ENCODE measurements at places on chromosomes 7 and 10.

DNA sequence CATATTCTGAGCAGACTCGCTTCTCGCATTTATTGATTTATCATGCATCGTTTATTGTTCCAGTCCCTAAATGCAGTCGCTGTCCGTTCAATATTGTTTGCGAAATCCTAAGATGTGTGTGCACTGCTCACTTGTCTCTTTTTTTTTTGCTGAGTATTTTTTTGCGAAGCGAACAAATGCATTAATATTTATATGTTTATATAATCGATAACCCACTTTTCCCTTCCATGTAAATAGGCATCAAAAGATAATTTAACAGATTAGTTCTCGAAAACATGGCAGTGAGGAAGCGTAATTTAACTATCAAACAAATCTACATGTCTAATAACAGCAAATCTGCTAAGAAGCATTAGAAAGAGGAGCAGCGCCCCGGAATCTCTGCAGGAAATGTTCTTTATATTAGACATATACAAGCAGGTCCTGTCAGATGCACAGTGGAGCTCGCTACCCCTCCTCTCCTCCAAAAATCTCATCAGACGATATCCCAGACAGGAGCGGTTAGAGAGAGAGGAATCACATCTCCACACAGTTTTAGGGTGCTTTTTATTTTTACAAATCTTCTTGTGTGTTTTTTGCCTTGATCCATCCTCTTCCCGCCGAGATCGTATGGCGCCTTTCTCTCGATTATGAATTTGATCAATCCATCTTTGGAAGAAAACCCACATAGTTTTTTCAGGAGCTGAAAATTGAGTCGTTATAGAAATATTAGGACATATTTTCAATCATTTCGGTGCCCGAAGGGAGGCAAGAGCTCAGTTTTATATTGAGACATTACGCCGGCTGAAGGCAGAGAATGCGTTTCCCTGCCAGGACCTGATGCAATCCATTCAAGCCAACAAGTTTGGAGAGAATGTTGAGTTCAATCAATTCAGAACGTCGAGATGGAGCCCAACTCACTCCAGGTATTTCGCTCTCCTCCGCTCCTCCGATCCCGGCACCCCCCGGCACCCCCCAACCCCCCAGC, at the start of gene ARID5B:
Gene ARID5B, plus strand, starts transcription at position 871 of the 964 bp plus-strand sequence. Its CDS starts 11 bp downstream, at position 882.
- DNase-seq: peak; percentile 63

- no peak for DNase-seq
Measured at GRCh38 chr7:14787551-14787950, 115.0 kb downstream of the DGKB start.

DNA sequence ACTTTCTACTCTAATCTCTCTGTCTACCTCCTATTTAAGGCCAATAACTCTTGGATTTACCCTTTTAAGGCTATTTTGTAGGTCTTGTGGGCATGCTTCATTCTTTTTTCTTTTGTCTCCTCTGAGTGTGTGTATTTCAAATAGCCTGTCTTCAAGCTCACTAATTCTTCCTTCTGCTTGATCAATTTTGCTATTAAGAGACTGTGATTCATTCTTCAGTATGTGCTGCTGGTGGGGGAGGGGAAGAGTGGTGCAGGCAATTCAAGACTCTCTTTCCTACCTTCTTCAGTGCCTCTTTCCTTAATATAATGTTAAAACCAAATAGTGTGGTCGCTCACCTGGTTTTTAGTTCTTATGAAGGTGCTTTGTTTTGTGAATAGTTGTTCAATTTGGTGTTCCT, 20.0 kb downstream of the ABCB1 start:
- no peak for DNase-seq

DNA sequence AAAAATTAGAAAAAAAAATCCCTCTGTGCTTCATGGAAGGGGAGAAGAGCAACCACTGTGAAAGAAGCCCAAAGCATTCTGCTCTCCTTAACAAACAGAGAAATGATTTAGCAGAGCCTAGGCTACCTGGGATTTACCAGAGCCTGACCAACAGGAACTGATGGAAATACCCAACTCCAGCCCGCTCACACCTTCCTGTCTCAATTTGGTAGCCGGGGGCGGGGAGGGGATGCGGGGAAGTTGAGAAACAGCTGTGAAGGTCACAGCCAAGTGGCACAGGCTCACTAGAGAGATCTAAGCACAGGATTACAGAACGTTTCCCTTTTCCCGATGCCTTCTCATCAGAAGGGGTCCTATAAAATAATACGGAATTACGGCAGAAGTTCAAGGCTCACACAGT, 17.6 kb downstream of the RSU1 start:
- DNase-seq: no peak

GRCh38 chr10:102334101-102334500, 61.4 kb upstream of the NFKB2 start:
- DNase-seq: no peak

- DNase-seq: no peak
Measured at GRCh38 chr7:30671793-30672465, 10.3 kb downstream of the CRHR2 start.

- no peak for DNase-seq
Measured at GRCh38 chr10:8502573-8502972, 448.1 kb downstream of the GATA3 start.

DNA sequence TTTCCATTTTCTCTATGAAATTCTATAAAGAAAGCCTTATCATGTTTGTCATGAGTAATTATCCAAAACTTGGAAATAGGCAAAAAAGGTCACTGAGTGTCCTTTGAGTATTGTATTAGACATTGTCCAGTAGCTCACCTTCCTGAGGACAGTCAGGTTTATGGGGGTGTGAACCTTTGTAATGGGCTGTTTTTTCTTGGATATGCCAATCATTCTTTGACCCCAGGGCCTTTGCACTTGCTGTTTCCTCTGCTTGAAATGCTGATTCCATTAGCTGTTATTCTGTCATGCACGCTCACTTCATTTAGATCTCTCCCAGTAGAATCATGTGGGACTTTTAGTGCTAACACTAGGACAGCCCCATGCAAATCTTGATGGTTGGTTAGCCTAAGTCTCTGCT, 4.9 kb downstream of the CCDC172 start:
- no peak for DNase-seq
